ENCODE measurements at places on chromosomes 1 and 21.

DNA sequence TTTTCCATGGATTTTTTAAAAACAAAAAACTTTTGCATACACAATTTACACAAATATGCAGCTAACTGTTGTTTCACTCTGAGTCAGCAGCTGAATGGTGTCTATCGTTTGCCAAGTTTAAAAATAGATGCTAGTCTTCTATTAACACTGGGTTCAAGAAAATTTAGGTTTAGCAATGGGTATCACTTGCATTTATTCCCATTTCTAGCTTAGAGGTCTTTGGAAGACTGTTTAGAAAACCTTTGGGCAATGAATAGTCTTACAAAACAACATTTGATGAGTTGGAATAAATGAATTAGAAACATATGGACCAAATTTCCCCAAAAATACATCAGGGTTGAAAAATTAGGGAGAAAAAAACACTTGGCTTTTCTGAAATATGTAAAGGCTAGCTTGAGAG, 165.8 kb downstream of the LYPLAL1 start:
- DNase-seq, result no peak

DNA sequence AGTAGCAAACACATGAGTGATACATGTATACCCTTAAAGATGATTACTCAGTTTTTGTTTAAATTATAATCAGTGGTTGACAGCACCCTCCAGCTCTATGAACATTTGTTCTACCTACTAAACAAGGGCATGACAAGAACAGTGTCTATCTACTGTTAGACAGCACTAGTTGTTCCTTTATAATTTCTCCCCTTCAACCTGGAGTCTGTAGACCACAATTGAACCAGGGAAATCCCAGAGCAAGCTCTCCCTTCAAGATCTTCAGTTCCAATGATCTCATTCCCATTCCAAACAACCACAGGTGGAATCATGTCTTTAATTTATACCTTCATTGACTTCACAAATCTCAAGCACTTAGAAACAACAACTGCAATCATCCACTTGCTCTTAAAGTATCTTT, 216.1 kb downstream of the HHIPL2 start:
- no peak for DNase-seq

GRCh38 chr1:89262643-89263042, 10.0 kb downstream of the GBP5 start:
- no peak for DNase-seq

- DNase-seq, result no peak
Observed at GRCh38 chr1:45619149-45619921, 4.5 kb downstream of the CCDC17 start.

- DNase-seq, result no peak
Observed at GRCh38 chr1:205137901-205138300, 16.1 kb upstream of the RBBP5 start.

GRCh38 chr1:22792396-22793160, 81.9 kb downstream of the EPHB2 start:
- DNase-seq, result no peak

All from testis (tissue), 5 donors.